ENCODE measurements at places on chromosomes 11 and 22.
A peak's percentile ranks its signal among the peaks of the same experiment; 100 is the strongest.

- no peak for DNase-seq
These were observed 1.1 kb downstream of the FEN1 start for GRCh38 chr11:61793829-61794204.

- no peak for DNase-seq
These were observed 652.1 kb upstream of the CHORDC1 start for GRCh38 chr11:90874986-90875385.

GRCh38 chr22:28094771-28095170 is 175.7 kb upstream of the PITPNB start:
- no peak for DNase-seq

GRCh38 chr11:82837650-82838049 is 62.6 kb downstream of the PRCP start:
- no peak for DNase-seq

DNA sequence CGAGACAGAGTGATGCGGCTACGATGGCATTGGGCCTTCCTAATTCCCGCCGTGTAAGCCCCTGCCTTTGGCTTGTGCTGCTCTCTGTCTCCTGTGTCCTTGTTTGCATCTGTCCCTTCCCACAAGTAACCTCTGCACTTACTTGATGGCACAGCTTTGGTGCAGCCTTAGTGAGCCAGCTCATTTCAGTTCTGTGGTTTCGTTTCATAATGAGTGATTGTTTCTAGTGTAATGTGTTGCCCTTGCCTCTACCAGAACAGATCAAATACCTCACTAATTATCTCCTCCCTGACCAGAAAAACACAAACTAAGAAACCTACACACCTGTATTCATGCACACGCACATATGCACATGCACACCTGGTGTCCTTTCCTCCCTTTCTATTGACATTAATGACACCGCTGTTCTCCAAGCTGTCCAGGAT is 58.8 kb downstream of the GRK3 start:
- DNase-seq: no peak

DNA sequence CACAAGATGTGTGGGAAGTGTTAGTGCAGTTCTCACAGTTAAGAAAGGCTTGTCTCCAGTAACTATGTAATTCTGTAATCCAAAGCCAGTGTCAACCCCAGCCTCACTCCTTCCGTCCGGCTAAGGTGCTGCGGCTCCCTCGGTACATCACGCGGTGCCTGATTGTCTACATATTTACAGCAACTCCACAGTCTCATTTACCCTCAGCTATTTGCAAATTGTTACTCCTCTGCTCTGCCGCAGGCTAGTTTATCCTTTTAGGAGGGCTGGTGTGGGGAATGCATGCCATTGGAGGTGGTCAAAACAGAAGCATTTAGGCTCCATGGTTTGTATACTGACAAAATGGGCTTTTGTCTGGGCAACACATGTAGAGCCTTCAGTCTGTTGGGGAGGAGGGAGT is 358.3 kb downstream of the METTL15 start:
- no peak for DNase-seq

- no peak for DNase-seq
These were observed 262.9 kb downstream of the MN1 start for GRCh38 chr22:27538666-27539065.

DNA sequence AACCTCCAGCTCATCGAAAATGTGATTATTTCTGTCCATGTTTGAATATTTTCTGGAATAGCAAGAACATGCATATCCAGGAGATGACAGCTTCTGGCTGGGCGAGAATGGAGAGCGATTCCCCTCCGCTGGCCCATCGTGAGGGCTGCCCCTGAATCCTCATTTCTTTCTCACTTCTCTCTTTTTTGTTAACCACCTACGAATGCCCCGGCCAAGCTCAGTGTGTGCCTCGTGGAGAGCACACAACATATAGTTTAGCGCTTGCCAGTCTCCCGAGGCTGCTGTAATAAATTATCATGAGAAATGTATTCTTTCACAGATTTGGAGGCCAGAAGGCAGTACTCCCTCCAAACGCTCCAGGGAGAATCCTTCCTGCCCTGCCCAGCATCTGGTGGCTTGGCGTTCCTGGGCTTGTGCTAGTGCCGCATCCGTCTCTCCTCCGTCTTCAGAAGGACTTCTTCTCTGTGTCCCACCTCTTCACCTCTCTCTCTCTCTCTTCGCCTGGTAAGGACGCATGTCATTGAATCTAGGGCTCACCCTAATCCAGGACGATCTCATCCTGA is 1306.0 kb downstream of the TBC1D22A start:
- DNase-seq: no peak

DNA sequence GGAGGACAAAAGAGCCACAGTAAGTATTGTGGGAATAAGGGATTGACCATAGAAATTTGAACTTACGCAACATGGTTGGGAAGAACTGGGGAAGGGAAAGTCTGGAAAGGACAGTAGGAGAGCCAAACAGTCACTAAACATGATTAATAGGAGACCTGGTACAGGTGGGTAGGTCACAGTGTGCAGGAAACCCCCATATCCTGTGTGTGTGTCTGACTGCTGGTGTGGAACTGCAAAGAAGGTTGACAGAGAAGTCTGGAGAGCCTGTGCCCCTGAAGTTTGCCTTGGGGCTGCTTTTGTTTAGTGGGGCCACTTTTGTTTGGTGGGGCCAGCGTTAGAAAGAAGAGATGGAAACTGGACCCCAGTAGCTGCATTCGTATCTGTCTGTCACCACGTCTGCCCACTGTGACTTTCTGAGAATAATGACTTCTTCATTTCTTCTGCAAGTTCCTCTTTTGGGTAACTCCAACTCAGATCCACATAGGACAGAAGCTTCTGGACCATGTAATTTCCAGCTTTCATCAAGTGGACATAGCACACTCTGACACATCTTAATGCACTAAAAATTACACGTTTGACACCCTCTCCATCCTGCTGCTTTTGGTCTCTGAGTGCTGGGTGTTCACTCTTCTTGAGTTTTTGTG is 126.8 kb upstream of the RAG2 start:
- no peak for DNase-seq

- no peak for DNase-seq
These were observed 17.0 kb downstream of the XRCC6 start for GRCh38 chr22:41638124-41638523.

DNA sequence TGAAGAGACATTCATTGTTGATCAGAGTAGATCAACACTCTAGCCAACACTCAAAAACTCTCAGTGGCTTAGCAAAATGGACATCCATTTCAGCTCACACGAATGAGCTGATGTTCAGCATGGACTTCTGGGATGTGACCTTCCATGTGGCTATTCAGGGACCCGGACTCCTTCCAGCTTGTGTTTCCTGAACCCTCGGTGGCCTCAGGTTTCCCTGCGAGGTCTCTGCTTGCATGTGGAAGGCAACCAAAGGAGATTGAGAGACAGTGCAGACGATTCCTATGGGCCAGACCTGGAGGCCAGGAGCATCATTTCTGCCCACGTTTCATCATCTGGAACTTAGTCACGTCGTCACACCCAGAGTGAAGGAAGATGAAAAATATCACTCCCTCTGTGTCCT is 1137.4 kb downstream of the TBC1D22A start:
- no peak for DNase-seq

GRCh38 chr22:45684752-45685574 is 13.3 kb downstream of the ATXN10 start:
- DNase-seq: no peak

DNA sequence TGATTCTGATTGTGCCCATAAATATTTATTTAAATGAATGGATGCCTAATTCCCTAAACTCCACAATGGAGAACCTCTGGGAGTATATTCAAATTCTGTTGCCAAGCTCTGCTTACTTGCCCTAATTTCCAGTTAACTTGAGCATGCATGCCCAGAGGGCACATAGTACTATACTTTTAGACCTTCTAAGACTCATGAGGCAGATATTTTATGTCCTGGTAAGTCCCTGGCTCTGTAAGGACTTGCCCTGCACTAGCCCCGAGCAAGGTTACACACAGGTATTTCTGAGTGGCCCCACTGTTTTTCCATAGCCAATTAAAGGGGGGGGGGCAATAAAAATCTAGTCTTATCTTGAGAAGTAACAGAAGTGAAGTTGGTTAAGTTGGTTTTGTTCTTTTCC is 21.1 kb upstream of the CAPRIN1 start:
- no peak for DNase-seq

- no peak for DNase-seq
These were observed 1.5 kb downstream of the GAL start for GRCh38 chr11:68685656-68686380.

DNA sequence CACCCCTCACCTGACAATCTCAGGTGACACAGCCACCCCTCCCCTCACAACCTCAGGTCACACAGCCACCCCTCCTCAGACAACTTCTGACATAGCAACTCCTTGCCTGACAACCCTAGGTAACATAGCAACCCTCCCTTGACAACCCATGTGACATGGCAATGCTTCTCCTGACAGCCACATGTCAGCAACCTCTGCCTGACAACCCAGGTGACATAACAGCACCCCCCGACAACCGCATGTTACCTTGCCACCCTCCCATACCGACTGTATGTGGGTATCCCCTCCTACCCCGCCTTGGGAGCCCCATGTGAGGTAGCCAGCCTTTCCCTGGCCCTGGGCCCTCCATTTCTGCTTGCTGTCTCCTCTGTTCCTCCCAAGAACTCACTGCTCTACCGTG is 77.7 kb upstream of the B3GAT1 start:
- DNase-seq: no peak

GRCh38 chr11:89495951-89496350 is 4.8 kb upstream of the NOX4 start:
- DNase-seq: no peak

GRCh38 chr11:131583938-131584337 is 213.5 kb downstream of the NTM start:
- DNase-seq: no peak

DNA sequence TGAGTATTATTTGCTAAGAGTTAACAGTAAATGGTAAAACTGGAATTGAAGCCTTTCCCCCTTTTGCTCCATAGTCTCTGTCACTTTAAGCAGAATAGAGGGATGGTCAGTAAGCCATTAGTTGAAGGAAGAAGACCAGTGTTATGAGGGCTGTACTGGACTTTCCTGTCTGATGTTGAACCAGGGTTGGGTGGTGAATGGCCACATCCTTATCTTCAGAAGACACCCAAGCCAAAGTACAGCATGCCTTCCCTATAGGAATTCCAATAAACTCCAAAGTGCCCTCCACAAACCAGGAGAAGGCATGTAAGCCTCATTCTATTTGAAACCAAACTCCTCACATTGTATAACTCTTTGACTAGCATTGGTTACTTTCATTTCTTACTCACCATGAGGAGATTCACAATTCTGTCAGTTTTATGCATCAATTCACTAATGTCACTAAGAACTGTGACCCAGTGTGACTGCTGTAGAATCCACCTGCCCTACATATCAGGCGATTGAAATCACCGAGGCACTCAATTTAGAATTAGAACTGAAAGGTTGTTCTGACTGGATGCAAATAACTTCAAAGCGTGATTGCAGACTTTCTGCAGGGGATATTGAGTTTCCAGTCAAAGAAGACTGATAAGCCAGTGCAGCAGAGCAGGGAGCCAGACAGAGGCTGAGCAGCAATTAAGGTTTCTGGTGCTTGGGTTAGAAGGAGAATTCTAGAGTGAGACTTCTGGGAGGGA is 107.1 kb upstream of the DDI1 start:
- DNase-seq: peak; percentile 100

DNA sequence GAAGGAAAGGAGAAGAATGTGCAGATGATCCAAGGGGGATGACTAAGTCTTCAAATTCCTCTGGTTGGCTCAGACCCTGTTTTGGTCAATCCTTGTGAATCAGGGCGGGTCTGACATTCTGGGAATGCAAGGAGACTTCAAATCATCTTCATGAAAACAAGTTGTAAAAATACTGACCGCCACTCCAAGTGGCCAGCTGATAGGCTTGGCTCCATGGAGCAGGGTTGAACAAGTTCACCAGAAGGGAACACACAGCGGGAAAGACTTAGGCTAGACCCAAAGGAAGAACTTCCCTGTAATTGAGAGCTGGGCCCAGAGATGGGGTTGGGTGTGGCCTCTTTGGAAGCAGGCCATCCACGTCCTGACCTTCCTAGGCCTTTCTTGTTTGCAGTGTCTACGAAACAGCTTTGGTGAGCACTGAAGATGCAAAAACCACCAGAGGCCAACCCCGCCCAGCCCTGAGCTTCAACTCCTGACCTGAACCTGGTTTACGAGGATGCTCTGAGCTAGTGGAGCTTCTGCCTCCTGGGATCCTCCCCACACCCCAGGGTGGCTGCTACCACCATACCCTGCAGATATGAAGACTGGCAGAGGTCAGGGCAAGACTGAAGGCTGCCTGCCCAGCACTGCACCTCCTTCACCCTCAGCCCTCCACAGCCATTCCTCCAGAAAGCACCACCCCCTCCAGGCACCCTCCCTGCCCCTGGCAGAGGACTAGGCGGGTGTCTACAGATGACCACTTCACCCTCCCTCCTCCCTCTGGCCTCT is 26.1 kb downstream of the GDPD5 start:
- DNase-seq: no peak

- no peak for DNase-seq
These were observed 25.0 kb upstream of the RPS13 start for GRCh38 chr11:17102462-17102861.

DNA sequence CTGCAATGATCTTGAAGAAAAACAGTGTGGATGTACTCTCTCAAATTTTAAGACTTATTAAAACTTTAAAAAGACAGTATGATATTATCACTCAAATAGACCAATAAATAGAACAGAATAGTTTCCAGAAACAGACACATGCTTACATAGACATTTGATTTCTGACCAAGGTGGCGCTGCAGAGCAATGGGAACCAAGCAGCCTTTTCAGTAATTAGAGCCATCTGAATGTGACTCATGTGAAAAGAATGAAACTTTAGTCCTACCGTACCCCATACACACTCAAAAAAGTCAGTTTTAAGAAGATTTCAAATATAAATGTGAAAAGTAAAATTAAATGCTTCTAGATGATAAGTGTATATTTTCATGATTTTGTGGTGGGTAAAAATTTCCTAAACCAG is 74.2 kb upstream of the MS4A8 start:
- DNase-seq: peak; percentile 83

DNA sequence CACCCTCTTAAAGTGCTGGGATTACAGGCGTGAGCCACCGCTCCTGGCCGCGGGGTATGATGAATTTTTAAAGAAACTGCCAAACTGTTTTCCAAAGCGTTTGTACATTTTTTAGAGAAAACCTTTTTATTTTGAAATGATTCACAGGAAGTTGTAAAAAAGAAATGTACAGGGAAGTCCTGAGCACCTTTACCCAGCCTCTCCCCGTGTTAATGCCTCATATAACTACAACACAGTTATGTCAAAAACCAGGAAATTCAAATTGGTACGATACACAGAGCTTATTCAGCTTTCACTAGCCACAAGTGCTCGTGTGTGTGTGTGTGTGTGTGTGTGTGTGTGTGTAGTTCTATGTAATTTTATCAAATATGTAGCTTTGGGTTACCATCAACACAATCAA is 7.0 kb upstream of the FAM118A start:
- no peak for DNase-seq

- DNase-seq: no peak
These were observed 114.1 kb upstream of the CLPB start for GRCh38 chr11:72548463-72548862.

Data from Karpas-422 (cell line).